Glutamatergic neuron (in vitro differentiated cells): ENCODE measurements at places on chromosomes 4 and X.

DNA sequence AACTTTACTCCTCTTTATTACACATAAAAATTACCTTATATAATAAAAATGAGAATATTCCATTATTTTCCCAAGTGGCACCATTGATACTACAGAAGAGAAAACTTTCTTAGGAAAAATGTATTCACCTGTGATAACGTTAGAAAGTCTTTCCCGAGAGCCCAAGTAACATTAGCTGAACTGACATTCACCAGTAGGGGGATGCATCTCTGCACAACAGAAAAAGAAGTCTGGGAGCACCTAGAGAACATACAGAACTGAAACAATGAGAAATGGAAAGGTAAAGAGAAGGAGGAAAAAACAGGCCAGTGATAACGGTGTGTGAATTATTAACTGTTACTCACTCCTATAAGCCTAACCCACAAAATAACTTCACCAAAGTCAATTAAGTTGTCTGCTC lies 423.3 kb downstream of the CENPC start:
- no peak for DNase-seq

DNA sequence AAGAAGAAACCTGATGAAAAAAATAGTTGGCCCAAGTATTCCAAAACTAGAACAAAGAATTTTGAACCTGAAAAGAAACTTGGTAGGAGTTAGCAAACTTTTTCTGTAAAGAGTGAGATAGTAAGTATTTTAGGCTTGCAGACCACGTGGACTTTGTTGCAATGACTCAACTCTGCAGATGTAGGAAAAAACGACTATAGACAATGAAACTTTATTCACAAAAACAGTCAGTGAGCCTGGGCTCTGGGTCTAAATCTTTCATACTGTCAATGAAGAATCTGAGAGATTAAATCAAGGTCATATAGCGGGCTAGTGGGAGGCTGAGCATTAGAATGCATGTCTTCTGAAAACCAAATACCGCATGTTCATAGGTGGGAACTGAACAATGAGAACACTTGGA lies 23.0 kb downstream of the SH3D19 start:
- no peak for DNase-seq

DNA sequence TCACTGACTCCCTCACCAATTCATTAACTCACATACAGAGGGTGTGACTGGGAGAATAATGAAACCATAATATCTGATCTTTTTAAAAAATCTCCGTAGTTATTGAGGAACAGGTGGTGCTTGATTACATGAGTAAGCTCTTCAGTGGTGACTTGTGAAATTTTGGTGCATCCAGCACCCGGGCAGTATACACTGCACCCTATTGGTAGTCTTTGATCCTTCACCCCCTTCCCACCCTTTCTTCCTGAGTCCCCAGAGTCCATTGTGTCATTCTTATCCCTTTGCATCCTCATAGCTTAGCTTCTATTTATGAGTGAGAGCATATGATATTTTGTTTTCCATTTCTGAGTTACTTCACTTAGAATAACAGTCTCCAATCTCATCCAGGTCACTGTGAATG lies 1143.8 kb downstream of the PCDH19 start:
- DNase-seq: no peak

DNA sequence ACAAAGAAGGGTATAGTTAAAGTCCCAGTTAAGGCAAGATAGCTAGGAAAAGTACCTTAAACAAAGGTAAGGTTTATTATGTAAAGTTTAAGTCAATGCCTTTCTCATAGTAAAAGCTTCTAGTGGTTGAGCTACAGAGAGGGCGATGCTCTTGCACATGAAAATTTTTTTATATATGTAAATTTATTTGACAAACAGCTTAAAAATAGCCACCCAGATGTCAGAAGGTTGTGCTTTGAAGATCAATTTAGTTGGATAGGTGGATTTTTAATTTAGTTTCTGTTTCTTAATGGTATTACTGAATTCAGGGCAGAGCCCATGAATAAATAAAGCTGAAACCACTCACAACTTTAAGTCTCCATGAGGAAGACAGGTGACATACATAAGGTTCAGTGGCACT lies 29.4 kb upstream of the PPP1R2C start:
- DNase-seq: no peak

DNA sequence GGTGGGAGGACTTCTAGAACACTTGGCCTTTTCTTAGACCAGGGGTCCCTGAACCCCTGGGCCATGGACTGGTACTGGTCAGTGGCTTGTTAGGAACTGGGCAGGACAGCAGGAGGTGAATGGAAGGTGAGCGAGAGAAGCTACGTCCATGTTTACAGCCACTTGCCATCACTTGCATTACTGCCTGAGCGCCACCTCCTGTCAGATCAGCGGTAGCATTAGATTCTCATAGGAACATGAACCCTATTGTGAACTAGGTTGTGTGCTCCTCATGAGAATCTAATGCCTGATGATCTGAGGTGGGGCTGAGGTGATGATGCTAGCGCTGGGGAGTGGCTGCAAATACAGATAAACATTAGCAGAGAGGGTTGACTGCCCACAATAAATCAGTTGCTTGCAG lies 100.9 kb upstream of the IGFBP7 start:
- DNase-seq: no peak

GRCh38 chr4:157772907-157773306 lies 399.9 kb downstream of the GASK1B start:
- DNase-seq: no peak

GRCh38 chrX:137212078-137212632 lies 178.4 kb upstream of the GPR101 start:
- no peak for DNase-seq

DNA sequence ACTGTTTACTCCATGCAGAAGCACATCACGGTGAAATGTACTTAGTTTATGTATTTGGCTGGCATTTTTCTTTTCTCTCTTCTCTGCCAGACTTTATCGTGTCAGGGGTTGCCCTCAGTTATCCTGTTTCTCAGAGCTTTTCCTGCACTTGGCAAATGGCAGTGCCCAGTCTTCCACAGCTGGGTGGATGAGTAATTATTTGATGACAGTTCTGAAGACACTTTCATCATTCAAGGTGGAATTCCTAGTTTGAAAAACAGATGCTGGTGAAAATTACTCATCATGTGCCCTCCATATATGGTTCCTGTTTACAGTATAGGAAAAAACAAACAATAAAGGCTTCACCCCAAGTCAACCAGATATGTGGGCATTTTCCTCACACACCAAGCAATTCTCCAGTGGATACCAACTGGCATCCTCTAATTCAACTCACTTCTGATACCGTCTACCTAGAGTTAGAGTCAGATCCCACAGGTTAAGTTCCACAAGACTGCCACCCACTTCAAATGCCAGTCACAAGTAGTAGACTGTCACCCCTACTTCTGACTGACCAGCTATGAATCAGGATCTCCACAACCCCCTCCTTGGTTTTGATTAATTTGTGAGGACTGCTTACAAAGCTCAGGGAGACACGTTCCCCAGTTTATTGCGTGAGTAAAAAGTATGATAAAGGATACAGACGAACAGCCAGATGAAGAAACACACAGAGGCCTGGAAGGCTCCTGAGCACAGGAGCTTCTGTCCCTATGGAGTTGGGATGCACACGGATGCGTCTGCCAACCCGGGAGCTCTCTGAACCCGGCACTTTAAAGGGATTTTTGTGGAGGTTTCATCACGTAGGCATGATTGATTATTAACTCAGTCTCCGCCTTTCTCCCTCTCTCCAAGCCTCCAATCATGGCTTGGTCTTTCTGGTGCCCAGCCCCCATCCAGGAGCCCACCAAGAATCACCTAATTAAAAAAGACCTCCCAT lies 72.9 kb downstream of the CLDN34 start:
- no peak for DNase-seq

- no peak for DNase-seq
Measured at GRCh38 chr4:1060121-1060520, 48.7 kb downstream of the FGFRL1 start.

GRCh38 chr4:144633215-144633614 lies 12.7 kb upstream of the HHIP start:
- DNase-seq: no peak

DNA sequence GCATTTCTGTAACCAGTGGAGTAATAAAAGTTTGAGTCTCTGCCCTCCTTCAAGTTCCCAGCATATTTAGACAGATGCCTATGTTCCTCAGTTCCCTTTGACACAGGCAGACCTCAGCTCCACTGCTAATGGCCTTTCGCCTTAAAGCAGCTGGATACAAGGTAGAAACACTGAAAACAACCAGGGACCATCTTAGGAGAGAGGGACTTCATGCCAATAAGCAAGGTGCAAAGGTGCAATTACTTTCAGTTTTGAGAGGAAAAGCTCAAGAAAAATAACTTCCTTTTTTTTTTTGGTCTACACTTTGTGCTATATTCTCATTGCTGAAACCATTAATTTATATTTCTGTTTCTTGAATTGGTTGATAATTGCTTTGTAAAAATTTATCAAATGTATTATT lies 781.9 kb upstream of the GALNTL6 start:
- no peak for DNase-seq

DNA sequence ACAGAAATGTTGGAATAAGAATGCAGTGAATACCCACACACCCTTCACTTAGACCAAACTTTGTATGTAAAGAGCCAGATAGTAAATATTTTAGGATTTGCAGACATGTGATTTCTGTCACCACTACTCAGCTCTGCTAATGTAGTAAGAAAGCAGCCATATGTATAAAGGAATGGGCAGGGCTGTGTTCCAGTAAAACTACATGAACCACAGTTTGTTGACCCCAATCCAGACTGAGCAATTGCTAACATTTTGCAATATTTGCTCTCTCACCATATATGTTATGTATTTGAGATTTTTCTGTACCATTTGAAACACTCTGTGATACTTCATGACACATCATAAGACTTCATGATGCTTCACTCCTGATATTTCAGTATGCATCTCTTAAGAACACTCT lies 32.0 kb upstream of the TBC1D1 start:
- DNase-seq: no peak

DNA sequence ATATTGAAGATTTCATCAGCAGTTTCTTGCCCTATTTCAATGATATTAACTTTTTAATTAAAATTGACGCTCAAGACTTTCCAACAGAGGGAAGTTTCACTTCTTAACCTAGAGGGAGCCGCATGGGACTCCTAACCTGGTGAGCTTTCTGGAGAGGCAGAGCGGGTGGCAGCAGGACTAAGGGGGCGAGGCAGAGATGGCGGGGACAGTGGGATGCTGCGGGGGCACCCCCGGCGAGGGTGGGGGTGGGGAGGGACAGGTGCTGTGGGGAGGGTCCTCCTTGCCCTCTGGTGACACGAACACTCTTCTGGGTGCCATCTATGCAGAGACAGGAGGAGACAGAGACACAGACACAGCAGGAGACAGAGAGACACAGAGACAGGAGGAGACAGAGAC lies 104.4 kb downstream of the ADRA2C start:
- DNase-seq: peak; percentile 7

GRCh38 chr4:74714611-74715130 lies 79.7 kb downstream of the BTC start:
- no peak for DNase-seq

DNA sequence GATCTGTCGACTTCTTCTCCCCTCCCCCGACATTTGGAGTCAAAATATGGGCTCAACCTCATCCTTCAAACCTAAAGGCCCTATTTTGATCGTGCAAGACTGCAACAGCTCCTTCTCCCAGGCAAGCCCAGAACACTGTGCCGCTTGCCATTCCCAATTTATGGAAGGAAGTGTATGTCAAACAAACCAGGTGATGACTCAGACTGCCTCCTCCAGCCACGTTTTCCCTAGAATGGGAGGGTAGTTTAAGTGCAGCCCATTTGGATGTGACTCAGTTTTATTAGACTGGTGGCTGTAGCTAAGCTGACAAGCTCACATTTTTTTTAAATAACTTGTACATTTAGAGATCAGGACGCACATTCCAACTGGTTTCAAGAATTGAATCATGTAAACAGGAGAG lies 570.4 kb upstream of the DIPK2B start:
- no peak for DNase-seq

GRCh38 chrX:23930894-23931604 lies 23.2 kb downstream of the CXorf58 start:
- DNase-seq: no peak

DNA sequence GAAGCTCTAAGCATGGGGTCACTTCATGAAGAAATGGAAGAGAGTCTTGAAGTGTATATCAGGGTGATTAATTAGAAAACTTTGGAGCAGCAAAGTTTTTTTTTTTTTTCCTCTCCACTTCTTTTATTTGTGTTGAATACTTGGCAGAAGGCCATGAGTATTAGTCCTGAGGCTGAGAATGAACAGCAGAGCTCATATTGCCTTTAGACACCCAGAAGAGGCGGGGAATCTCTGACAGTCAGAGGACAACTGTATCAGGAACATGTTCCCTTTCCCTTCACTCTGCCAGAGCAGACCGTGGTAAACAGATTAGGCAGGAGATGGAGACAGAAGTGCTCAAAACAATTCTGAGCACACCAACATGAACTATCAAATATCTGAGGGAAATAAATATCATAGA lies 300.9 kb downstream of the FAM47A start:
- no peak for DNase-seq

DNA sequence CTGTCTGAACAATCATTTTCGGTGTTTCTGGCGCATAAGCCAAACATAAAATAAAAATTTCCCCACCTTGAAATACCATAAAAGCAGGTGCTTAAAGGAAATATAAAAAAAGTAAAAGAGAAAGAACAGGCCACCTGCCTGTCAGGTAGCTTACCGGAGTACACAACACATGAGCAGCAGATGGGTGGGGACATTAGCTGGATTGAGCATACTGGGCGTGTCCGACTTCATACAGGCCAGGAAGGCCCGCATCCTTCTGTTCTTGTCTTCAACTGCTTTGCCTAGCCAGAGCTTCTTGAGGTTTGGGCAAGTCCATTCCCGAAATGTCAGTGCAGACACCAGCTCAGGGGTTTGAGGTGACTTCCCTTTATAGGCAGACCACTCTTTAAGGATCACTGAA lies 66.7 kb downstream of the FAM120C start:
- no peak for DNase-seq

DNA sequence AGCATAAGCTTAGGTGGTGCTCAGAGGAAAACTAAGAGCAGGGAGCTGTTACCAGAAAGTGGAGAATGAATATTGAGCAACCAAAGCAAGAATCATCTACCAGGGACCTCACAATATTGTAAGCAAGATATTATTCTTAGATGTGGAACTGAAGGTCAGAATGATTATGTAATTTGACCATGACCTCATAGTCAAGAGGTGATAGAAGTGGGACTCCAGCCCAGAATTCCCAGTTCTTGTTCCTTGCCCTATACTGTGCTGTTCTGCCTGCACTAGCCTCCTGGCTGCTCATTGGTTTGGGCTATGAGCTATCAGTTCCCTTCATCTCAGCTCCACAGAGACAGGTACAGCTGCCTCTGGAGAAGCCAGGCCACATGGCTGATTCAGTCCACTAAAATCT lies 229.4 kb downstream of the LDB2 start:
- DNase-seq: no peak

DNA sequence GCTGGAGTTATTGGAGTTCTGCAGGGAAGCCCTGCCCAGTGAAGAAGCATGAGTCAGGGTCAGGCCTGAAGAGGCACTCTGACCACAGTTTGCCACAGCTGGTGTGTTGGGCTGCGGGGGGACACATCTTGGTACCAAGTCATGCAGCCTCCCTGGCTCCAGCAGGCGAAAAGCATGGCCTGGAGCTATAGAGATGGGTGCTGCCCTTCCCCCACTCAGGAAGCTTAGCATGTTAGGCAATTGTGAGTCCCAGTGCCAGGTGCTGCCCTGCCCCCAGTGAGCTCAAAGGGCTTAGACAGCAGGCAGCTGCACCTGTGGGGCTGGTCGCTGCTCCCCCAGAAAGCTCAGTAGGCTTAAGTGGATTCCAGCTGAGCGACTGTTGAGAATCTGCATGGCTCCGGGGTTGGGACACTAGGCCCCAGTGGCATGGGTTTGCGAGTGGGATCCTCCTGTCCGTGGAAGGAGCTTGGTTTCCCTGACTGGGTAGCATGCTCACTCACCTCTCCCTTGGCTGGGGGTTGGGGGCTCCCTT lies 755.5 kb downstream of the GLUD2 start:
- DNase-seq: no peak
